Activated T-cell treated with anti-CD3 and anti-CD28 coated beads for 24 hours (primary cell): ENCODE measurements at places on chromosomes 16 and 17.
A peak's percentile ranks its signal among the peaks of the same experiment; 100 is the strongest.

DNA sequence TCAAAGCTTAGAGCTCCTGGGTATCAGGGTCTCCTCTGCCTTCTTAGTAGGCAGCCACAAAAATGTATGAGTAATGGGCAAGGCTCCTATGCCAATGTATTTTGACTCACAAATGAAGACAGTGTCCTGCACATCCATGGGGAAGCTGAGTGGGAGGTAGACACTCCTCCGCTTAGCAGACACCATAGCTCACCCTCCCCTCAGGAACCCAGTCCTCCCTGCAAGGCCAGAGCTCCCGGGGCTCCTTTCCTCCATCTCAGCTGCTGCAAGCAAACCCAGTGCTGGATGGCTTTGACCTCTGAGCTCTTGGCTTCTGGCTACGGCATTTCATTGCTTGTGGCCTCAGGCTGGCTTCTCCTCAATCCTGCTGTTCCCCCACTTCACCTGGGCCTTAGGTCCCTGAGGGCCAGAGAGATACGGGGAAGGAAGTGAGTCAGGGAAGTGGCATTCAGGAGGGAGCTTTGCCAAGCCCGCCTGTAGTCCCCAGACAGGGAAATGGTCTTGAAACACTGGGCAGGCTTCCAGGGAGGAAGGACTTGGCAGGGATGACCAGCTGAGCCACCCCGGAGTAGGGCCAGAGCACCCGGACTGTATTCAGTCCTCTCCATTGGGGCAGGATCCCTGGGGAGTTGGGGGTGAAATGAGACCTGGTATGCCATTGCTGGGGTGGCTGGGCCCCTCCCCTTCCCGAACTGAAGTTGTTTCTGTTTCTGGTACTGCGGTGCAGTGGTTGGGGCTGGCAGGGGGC is 4.5 kb downstream of the ABCC3 start:
- no peak for DNase-seq

DNA sequence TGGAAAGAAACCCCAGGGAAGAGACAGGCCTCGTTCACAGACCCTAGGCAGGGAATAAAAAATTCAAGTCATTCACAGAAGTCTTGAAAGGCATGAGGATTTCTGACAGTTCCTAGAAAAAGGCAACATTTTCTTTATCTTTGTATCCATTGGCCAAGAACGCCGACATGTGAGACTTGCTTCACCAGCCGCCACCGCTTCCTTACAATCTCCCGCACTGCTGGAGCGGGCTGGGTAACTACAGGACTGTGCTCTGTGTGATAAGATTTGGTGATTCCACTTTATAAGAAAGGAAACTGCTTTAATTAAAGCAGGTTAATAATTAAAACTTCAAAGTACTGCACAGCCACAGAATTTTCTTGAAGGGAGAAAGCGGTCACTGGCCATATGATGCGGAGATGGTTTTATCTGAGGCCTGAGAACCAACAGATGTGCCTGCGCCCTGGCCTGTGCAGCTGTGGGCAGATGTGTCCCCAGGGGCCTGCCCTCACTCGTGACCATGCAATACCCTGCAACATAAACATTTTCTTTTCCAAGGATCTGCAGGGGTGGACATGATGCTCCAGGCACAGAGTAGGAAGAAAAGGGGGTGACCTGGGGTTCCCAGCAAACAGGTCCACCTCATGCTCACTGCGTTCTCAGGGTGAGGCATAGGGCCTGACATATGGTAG is 13.0 kb upstream of the LGALS3BP start:
- DNase-seq = no peak

- no peak for DNase-seq
Measured at GRCh38 chr16:68473358-68474070, 25.2 kb upstream of the SMPD3 start.

DNA sequence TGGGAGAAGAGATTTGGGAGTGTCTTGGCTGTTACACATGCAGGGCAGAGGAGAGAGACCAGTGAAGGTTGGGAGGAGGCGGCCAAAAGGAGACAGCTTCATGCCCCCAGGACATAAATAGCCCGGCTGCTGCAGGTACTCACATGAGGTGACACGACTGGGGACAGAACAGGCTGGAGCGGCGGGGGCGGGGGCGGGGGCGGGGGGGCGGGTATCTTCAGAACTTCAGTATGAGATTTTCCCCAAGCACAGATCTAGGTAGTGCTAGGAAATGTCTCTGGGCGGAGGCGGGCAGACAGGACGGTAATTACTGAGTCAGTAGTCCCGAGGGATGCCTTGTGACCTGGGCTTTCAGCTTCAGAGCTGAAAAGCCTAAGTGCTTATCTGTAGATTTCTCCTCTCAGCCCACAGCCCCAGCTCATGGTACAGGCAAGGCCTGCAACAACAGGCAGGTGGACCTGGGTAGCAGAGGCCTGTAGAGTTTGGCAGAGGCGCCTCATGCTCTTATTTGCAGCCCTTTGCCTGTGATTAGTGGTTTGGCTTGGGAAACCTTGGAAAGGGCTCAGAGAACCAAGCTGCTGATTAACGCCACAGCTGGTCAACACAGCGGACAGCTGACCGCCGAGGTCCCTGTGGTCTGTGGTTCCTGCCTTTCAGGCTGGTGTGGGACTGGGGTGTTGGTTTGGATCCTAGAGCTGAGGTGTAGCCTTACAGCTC is 24.5 kb downstream of the UNK start:
- no peak for DNase-seq

- DNase-seq = no peak
Measured at GRCh38 chr17:8847891-8848290, 19.6 kb downstream of the PIK3R6 start.

GRCh38 chr17:36505171-36505570 is 18.7 kb downstream of the ZNHIT3 start:
- no peak for DNase-seq

- no peak for DNase-seq
Measured at GRCh38 chr17:57604771-57605674, 140.1 kb downstream of the CCDC182 start.

DNA sequence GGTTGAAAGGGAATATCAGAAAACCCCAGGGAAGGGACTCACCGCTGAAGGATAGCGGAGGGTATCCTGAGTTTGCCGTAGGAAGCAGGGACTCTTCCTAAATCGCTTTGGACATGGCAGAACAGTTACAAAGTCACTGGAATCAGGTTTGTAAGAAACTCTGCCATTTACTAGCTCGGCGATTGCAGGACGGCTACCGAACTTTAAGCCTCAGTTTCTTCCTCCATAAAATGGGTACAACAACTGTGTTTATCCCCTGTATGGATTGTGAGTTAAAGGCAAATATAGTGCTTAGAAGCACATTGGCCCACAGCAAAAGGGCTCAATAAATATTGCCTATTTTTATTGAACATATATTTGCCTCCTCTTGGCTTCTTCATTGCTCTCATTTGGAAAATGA is 90.6 kb downstream of the MAF start:
- no peak for DNase-seq

DNA sequence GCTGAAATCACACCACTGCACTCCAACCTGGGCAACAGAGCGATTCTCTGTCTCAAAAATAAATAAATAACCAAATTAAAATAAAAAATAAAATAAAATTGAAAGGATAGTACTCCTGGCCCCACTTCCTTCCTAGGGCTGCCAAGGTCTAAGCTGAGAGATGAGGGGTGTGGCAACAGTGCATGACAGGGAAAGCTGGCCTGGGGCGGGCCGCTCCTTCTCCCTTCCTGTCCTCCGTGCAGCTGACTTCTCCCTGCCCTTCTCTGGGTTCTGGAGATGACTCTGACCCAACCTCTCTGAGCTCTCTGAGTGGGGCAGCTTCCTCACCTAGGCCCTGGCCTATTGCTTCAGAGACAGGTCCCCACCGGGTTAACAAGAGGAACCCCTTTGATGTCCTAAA is 8.7 kb upstream of the SLC25A39 start:
- DNase-seq = no peak

- no peak for DNase-seq
Measured at GRCh38 chr17:81710514-81711308, 1.4 kb upstream of the SLC25A10 start.

GRCh38 chr16:22732400-22732799 is 81.6 kb upstream of the HS3ST2 start:
- DNase-seq = no peak

GRCh38 chr17:7147772-7148171 is 31.4 kb downstream of the ASGR1 start:
- no peak for DNase-seq

GRCh38 chr17:32258383-32259140 is 7.1 kb upstream of the RHBDL3 start:
- DNase-seq = no peak

GRCh38 chr17:37147301-37147812 is 198.6 kb downstream of the AATF start:
- DNase-seq = no peak

DNA sequence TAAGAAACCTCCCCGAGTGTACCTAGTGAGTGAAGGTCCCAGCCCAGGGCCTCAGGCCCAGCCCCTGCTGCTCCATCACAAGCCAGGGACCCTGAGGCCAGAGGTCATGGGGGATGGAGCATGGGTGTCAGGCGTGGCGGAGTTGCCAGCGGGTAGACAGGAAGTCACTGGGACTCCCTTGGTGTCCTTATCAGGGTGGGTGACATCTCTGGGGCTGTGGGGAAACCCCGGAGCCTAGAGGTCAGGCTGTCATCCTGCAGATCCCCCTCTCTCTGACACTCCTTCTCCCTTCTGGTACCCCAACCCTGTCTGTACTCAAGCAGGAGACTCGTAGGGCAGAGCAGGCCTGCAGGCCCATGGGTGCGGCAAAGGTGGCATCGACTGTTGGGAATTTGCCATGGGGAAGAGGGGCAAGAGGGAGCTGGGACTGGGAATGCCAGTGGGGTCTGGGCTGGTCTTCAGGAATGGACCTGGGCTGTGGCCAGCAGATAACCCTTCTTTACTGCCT is 10.8 kb upstream of the ADGRG1 start:
- no peak for DNase-seq

DNA sequence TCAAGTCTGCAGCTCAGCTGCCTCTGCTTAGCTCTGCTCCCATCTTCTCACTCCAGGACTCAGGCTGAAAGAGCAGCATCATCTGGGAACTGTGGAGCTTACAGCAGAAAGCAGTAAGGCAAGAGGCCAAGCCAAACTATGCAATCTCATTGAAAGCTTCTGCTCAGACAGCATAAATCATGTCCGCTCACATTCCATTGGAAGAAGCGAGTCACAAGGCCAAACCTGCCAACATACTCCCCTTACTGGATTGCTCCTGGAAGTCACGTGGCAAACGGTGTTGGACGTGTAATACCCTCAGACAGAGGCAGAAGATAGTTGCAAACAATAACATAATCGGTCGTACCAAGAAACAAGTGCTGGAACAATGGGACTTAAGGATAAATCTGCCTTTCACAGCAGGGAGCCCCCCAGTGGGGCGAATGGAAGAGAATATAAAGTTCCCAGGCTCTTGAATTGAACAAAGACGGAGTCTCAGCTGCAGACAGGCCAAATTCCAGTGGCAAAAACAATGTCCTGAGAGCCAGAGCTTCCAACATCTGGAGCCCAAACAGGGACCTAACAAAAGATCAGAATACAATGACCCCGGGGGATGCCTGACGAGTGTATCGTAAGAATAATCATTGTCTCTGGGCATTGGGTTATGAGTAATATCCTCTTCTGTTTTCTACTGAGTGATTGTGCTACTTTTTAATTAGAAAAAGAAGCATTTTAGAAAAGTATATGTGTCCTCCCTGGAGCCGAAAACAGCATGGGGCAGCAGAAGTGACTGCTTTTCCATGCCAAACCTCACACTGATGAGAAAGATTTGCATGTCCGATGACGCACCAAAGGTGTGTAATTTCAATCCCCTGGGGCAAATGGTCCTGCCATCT is 68.4 kb downstream of the CMC2 start:
- DNase-seq = no peak

DNA sequence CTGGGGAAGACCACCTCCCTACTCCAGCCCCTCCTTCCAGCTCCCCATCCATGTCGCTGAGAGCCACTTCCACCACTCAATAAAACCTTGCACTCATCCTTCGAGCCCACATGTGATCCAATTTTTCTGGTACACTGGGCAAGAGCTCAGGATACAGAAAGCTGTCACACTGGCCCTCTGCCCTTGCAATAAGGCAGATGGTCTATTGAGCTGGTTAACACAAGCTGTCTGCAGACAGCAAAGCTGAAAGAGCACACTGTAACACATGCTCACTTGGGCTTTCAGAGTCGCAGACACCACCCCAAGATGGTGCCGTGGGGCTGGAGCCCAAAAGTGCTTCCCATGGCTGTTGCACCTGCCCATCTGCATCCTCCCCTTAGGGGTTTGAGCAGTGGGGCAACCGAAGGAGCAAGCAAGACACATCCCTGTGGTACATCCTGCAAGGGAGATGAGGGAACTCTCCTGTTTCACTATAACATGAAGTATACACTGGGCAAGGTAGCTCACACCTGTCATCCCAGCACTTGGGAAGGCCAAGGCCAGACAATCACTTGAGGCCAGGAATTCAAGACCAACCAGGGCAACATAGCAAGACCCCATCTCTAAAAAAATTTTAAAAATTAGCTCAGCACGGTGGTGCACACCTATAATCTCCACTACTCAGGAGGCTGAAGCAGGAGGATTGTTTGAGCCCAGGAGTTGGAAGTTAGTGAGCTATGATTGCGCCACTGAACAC is 52.8 kb upstream of the C17orf78 start:
- DNase-seq = no peak

GRCh38 chr17:1573932-1574696 is 11.5 kb upstream of the PITPNA start:
- DNase-seq = peak; percentile 54

GRCh38 chr16:86667035-86667434 is 88.7 kb downstream of the FOXL1 start:
- DNase-seq = no peak

DNA sequence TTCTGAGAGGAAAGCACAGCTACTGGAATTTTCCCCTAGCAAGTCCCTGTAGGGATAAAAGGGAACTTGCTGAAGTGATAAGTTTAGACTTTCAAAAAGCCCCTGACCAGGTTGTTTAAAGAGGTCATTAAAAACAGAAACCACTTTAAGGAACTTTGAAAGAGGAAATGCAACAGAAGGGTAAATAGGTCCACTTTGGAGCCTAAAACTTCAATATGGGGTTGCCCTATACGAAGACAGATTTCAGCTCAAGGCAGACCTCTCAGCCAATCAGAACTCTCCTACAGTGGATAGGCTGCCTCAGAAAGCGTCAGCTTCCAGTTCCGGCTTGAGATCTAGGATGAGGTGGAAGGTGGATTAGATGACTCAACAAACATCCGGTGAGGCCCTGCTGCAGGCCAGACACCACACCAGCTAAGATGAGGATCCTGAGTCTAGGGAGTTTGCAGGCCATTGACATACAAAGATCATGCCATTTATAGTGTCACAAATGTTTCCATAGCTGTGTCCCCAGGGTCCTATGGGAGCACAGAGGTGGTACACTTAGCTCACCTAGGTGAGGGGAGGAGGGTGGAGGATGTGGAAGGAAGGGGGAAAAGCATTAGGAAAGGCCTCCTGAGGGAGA is 7.9 kb upstream of the MFSD6L start:
- DNase-seq = no peak

DNA sequence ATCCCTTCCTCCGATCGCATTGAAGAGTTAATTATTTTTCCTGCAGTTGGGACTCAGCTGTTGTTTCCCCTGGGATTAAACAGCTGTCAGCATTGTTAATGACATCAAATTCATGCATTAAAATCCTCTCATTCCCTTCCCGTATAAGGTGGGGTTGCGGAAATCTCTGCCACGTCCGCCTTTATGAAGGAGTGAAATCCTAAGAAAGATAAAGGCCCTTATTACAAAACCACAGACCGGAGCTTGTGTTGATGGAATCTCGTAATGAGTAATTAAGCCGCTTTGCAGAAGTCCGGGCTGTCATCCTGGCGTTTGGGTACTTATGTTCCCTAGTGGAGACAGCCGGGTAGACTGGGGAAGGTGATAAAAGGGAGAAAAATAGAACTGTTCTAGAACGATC is 627.6 kb downstream of the MAF start:
- no peak for DNase-seq

- DNase-seq = no peak
Measured at GRCh38 chr17:65576939-65577338, 15.5 kb upstream of the AXIN2 start.
